ENCODE measurements at places on chromosomes 2 and 18.

DNA sequence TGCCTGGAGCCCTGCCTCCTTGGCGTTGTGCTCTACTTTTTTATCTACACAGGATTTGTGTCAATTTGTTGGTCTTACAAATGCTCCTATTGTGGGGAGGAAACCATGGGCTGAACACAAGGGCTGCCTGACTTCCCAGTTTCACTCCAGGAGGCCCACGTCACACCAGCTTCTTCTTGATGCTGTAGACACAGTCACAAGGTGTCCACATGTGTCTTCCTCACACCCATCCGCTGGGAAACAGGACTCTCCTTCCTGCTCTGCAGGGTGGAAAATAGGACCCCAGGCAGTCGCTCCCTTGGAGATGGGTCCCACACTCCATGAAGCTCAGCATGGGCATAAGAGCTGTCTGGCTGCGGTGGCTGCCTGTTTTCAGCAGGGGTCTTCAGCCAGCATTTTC lies 468.2 kb downstream of the EPHA4 start:
- DNase-seq: no peak

- no peak for DNase-seq
These were observed 178.9 kb downstream of the GFPT1 start for GRCh38 chr2:69208023-69208595.

DNA sequence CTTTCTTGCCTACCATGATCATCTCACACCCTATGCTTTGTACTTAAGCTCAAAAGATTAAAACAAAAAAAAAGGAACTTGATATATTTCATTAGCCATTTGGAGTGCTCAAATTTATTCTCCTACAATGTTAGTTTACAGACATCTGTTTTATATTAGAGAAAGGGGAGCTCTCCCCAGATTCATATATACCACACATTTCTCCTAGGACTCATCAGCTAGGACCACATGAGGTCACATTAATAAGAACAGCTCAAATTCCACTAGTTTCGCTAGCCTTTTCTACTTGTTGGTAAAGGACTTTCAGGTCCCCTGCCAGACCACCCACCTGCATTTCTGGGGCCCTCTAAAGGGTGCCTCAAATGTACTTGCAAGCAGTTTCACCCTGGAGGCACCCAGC lies 151.2 kb upstream of the MMADHC start:
- DNase-seq: no peak

GRCh38 chr18:49481317-49481716 lies 5.7 kb downstream of the C18orf32 start:
- no peak for DNase-seq

DNA sequence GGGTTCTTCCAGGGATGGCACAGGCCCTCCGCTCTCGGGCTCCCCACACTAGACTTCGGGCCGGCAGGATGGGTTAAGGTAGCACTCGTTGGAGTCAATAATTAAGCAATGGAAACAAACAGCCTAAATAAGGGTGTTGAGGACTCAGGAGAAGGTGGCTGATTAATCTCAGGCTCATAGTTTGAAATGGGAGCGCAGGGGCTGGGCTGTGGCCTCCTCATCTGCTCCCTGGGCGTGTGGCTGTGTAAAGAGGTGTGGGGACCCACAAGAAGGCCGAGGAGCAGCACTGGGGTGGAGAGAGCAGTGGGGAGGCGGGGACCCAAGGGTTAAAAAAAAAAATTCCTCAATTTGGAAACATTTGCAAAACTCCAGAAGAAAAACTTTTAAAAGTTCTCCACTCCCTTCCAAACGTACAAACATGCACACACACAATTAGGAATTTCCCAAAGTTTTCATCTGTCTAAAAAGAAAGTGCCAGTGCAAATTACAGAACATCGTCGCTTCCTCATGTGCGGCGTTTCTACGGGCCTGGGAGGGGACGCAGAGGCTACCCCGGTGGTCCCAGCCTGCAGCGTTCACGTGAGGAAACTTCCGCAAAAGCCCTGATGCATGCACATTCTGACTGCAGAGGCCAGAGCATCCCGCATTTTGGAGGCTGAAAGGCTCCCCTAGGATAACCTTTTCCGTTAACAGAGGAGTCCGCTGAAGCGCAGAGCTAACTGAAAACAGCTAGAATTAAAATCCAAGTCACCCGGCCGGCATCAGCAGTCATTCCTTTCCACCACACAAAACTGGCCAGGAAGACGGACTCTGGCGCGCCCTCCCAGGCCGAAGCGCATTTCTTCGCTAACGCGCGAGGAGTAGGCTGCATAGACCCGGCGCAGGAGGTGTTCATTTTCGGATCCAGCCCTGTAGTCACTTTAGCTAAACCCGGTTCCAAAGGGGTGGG lies 1.0 kb upstream of the TUBB6 start:
- DNase-seq: no peak

GRCh38 chr2:171957061-171957460 lies 34.8 kb downstream of the HAT1 start:
- DNase-seq: no peak

GRCh38 chr2:218427741-218428140 lies 8.8 kb downstream of the VIL1 start:
- DNase-seq: no peak

DNA sequence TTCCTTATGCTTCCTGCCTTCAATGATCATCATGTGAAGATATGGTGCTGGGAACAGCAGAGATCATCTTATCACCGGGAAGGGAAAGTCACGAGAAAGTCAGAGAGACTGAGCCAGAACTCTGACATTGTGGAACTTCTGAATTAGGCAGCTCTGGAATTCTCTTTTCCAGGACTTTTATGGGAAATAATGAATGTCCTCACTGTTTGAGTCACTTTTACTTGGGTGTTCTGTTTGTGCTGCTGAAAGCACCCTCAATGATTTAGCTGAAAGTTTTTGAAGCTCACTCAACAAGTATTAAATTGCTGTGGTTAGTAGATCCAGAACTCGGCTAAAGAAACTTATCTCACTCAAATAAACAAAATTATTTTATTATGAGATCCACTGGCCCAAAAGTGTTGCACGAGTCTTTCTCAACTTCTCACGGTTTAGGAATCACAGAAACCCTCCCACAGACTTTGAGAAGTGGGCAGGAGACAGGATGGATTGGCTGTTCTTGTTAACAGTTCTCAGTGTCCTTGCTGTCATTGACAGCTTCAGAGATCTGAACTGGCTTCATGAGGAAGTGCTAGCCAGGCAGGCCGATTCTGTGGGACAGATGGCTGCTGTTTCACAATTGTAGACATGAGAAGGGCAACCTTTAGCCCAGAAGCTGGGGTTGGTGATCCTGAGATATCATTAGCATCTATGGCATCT lies 26.4 kb upstream of the ATRAID start:
- DNase-seq: no peak

DNA sequence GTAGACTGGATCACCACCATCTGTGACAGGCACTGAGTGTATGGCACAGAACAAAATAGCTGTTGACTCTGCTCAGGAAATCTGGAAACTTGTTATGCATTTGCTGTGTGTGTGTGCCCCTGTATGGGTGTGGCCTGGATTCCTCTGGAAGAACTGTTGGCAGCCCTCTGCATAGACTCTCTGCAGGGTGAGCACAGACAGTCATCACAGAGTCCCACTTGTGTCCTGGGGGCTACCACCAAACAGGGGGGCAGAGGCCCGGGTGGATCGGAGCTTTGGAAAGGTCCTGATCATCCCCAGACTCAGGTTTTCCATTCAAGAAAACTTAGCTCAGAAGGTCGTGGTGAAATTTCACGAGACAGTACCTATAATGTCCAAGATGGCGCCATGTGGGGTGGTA lies 258.6 kb downstream of the SOX11 start:
- DNase-seq: no peak

DNA sequence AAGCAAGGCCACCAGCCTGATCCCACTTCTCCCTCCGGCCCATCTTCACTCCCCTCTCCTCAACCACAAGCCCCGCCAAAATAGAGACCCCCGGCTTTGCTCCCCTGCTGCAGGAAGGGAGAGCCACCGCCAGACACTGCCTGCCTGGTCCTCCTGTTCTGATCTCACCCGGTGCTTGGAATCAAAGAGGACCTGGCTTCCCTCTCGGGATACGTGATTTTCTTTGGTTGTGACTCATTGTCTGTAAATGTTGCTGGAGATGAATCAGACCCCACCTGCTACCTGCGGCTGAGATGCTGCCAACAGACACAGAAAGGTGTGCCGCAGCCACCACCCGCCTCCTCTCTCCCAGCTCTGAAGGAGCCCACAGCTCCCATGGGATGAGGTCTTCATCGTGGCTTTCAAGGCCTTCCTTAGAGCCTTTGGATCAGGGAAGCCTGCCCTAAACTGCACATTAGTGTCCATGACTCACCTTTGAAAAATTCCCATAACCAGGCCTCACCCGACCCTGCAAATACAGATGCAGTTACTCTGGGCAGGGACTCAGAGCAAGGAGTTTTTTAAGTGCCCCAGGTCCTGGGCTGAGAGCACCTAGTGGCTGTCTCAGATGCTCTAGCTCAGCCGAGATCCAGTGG lies 79.4 kb upstream of the ZNF532 start:
- DNase-seq: no peak

GRCh38 chr2:239014458-239015217 lies 166.8 kb downstream of the TWIST2 start:
- no peak for DNase-seq

DNA sequence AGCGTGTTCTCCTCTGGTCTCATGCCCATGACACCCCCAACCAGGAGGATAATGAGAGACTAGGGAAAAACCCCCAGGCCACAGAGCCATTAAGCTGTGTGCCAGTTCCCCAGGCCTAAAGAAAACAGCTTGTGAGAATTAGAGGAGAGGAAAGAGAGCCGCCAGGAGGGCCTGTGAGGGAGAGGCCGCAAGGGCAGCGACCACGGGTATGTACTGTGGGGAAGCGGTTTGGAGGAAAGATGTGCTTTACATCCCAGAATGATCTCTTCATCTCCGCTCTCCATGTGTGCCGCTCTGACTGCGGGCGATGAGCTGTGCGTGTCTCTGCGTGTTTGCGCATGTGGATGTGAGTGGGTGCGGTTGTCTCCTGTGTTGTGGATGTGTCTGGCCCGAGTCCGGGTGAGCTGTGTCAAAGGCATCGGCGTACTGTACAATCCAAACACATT lies 82.9 kb downstream of the DYSF start:
- DNase-seq: no peak

- DNase-seq: no peak
These were observed 3.9 kb downstream of the NEB start for GRCh38 chr2:151730262-151730975.

- no peak for DNase-seq
These were observed 399.1 kb upstream of the SPRED2 start for GRCh38 chr2:65831509-65831908.

DNA sequence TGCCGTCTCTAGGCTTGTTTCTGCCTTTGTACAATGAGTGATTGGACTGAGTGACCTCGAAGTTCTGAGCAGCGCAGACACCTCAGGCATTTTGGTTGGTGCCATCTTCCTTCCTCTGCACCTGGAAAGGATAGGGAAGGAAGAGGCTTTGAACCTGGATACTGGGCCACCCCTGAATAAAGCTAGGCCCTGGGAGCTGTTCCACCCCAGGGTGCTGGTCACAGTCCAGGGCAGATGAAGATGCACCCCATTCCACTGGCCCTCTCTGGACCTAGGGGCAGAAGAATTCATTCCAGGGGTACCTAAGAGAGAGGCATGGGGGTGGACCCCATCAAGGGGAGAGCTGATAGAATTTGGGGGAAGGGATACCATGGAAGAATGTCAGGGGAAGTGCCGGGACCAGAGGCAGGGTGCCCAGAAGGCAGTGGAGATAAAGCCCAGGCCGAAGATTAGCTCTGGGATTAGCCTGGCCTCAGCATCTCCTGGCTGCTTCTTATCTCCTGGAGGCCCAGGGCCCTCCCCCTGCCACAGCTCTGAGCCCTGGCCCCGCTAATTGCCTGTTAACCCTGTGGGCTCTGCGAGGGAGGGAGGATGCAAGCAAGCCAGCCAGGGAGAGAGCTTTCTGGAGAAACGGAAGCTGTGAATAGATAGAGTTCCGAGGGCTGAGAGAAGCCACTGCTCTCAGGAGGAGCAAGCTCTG lies 11.4 kb downstream of the ASIC4 start:
- DNase-seq: no peak

- no peak for DNase-seq
These were observed 78.7 kb downstream of the GRB14 start for GRCh38 chr2:164542581-164543021.

- no peak for DNase-seq
These were observed 53.9 kb upstream of the STPG4 start for GRCh38 chr2:47208852-47209606.

DNA sequence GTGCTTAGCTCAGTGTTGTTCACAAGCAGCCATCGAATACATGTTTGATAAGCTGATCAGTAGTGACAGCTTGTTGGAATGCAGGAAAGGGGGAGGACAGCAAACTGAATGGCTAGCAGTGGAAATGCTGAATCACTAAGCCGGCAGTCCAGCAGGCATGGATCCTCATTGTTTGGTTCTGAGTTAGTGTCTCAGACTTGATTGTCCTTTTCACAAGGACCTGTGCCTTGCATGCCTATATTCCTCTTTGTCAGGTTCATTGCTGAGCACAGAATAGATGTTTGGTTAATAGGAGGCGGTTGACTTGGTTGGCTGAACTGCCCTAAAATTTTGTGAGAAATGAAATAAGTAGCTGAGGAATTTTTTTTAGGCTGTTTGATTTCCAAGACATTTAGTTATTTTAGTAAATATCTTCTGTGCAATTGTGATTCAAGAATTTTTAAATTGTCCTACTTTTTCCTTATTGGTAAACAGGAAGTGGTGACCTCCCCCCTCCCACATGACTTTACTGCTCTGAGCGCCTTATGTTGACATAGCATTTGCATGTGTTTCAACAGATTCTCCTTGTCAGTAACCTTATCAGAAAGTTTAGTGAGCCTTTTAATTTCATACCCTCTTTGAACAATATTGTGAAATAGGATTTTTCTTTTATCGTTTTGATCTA lies 21.4 kb upstream of the STON1 start:
- no peak for DNase-seq

GRCh38 chr2:40859617-40860016 lies 407.7 kb upstream of the SLC8A1 start:
- DNase-seq: no peak

- no peak for DNase-seq
These were observed 135.2 kb downstream of the RHBDD1 start for GRCh38 chr2:226971084-226971483.

- no peak for DNase-seq
These were observed 128.4 kb downstream of the TTC27 start for GRCh38 chr2:32756074-32756727.

DNA sequence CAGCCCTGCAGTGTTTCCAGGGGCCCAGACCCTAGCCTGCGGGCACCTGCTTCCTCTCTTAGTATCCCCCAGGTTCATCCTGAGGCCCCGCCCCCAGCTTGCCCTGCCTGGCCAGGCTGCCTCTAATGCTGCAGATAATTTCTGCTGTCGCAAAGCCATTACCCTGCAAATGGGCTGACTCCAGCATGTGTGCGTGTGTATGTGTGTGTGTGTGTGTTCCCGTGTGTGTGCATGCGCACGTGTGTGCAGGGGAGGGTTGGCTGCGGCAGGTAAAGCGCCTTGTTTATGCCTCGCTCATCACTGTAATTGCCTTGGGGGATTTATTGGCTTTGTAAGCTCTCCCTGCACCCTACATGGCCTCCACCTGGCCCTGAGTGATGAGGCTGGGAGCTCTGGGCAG lies 7.6 kb upstream of the PRSS56 start:
- DNase-seq: no peak

- no peak for DNase-seq
These were observed 29.2 kb upstream of the SETBP1 start for GRCh38 chr18:44651478-44651877.
